Skeletal muscle cell (primary cell): ENCODE measurements at places on chromosomes 6 and 20.

DNA sequence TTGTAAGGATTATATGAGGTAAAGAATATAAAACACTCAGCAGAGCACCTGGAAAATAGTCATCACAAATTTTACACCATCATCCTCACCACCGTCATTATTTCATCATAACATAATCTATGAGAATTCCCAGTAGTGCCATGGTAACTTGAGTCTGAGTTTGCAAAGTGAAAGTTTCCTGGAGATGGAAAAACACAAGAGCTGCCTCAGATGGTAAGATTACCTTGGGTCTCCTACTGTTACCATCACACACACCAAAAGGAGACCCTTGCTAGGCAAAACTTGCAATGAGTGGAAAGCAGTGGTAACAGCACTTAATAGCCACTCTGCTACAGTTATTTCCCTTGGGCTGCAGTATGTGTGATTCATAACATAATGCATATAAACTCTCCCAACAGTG is 589.8 kb downstream of the RNF144B start:
- DNase-seq, result no peak

DNA sequence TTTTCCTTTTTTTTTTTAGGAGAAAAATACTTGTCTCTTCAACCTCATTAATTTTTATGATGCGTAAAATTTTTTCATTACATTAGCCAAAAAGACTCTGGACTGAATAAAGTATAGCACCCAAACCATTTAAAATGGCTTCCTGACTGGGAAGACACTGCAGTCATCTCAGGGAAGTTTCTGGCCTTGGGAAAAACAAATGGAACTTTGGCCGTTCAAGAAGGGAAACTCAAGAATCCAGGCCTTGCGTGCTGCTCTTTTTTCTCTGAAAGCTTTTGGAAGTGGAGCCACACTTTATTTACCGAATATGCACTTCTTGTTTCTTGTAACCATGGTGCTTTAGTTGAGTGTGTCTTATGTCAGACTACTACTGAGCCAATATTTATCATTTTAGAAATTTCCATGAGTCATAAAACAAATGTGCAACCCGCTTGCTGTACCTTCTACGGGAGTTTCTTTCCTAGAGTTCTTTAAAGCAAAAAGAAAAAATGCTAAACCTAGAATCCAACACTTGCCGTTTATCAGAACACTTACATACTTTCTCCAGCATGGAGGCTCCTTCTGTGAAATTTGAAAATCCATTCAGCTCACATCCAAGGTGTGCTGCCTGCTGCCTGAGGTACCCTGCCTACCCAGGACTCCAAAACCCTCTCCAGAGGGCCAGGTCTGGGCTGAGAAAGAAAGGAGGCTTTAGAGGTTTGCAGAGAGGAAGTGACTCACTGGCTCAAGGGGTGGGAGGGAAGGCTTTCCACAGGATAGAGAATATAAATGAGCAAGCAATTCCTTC is 11.5 kb upstream of the DSTN start:
- no peak for DNase-seq

GRCh38 chr6:18087396-18088165 is 34.9 kb downstream of the NHLRC1 start:
- DNase-seq, result no peak

- DNase-seq, result no peak
Measured at GRCh38 chr20:16257813-16258430, 315.3 kb downstream of the KIF16B start.

DNA sequence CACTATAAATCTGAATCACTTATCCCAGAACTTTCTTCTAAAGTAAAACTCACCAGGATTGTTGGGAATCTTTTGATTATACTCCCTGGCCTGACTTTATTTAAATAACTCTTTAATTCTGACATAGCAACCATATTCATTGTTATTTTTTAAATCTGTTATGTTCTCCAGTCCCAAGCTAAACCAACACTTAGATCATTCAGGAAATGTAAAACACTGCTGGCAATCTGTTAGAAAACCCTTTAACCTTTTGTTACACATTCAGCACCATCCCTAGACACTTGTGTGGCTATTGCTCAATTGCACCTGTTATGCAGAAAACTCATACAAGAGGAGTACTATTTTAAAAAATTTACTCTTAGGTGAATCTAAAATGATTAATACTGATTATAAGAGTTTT is 101.8 kb upstream of the NHSL1 start:
- DNase-seq, result peak; percentile 62

GRCh38 chr6:137717074-137718073 is 149.7 kb upstream of the TNFAIP3 start:
- no peak for DNase-seq

DNA sequence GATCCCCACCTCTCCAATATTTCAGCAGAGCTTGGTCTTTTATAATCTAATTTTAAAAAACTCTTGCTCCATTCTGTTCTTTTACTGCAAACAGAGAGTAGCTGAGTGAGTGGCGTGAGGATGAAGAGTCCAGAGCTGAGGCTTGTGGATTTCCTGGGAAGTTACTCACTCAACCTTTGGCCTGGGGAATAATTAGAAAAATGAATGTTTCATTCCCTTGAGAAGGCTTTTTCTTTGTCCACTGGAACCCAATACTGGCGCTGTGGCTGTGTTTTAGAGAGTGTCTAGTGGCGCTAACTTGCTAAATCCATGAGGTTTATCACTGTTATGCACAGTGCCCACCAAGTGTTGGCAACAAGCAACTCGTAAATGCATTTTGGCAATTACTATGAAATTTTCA is 251.5 kb downstream of the HIVEP2 start:
- DNase-seq, result peak; percentile 58

DNA sequence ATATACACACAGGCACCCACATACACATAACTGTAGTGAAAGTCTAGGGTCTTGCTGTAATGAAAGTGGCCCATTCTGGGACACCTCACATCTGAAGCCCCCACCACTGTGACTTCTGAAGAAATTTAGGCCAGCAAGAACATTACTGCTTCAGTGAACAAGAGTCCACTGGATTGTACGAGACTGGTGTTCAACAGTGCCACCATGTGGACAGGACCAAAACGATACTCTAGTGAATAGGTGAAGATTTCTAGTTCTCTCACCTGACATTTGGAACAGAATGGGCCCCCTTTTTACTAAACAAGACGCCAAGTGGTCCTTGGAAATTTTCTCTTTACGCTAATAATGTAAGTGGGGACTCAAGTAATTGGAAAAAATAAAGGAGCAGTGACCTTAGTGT is 156.9 kb downstream of the MAFB start:
- DNase-seq, result no peak

GRCh38 chr6:157381631-157382621 is 936 bp downstream of the ZDHHC14 start:
- no peak for DNase-seq

- peak; percentile 89 for DNase-seq
Measured at GRCh38 chr6:83183082-83183828, 9.8 kb downstream of the PGM3 start.

DNA sequence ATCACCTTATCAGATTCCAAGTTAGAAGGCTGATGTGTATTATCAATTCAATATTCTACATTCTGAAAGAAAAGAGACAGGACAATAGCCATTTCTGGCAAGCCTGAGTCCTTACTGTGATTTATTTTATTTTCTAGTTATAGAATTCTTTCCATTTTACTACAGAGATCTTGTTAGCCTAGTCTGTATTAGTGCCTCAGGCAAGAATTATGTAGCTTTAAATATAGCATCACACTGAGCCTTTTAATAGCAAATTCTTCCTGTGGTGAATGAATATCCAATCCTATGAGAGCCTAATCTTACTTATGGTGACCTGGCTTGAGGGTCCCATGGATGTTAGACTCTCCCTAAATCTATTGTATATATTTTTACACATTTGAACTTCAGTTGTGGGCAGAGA is 732.8 kb upstream of the CITED2 start:
- DNase-seq, result no peak

DNA sequence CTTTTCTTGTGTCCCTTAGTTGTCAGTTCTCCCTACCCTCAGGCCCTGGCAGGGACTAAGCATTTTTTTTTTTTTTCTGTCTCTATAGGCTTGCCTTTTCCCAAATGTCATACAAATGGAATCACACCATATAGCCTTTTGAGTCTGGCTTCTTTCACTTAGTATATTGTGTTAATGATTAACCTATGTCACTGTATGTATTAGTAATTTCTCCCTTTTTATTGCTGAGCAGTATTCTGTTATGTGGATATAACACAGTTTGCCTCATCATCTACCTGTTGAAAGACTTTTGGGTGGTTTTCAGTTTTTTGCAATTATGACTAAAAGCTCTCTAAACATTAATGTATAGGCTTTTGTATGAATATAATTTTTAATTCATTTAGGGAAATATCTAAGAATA is 16.0 kb upstream of the FBXO30 start:
- no peak for DNase-seq

GRCh38 chr20:59071216-59071615 is 28.6 kb upstream of the PRELID3B start:
- no peak for DNase-seq

DNA sequence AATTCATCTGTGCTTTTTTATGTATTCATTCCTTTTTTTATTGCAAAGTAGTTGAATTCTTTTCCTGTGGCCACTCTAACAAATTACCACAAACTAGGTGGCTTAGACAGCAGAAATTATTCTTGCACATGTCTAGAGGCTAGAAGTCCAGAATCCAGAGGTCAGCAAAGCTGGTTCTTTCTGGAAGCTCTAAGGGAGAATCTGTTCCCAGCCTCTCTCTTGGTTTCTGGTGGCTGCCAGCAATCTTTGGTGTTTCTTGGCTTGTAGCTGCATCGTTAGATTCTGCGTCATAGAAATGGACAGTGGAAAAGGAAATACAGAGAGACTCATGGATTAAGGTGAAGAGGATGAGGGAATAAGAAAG is 39.3 kb downstream of the GSTA2 start:
- DNase-seq, result peak; percentile 46

DNA sequence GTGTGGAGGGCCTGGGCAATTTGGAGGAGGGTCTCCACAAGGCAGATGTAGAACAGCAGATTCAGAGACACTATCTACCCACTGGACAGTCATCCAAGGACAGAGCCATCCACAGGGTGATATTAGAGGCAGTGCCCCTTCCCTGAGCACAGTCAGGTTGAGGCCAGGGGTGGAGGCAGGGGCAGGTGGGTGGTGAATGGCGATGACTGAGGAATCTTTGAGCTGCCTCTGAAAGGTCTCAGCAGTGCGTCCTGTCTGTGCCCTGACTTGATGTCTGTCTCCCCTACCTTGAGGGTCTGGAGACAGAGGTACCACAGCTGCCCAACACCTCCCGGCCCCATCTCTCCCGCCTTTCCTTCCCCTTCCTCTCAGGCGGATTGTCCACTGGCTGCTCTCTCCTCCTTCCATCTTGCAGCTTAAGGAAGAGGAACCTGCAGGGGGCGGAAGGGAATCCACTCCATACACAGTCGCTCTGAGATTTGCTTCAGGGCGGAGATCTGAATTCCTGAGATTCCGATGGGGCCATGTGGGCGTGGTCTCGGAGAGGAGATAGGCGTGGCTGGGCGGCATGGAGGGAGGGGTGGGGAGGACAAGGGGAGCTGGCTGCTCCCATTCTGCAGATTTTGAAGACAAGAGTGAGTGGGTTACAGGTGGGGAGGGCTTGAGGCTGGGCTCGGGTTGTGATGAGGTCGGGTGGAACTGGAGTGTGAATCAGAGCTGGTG is 1.7 kb downstream of the MUCL3 start:
- DNase-seq, result peak; percentile 8

DNA sequence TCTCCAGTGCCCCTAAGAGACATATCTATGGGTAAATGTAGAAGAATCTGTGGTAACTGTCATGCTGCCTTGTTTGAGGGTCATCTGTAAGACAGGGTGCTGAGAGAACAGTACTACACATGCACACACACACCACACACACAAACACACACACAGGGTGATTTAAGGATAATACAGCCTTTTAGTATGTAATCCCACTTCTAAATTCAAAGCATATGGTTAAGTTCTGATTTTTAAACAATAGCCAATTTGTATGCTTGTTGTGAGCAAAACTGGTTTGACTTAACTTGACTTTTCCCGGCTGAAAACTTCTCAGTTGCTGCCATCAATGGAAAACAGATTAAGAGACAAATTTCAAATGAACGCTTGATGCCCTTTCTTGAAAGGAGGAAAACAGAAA is 241.8 kb downstream of the ADGRG6 start:
- DNase-seq, result no peak

- DNase-seq, result no peak
Measured at GRCh38 chr6:135006386-135006914, 48.2 kb downstream of the HBS1L start.

DNA sequence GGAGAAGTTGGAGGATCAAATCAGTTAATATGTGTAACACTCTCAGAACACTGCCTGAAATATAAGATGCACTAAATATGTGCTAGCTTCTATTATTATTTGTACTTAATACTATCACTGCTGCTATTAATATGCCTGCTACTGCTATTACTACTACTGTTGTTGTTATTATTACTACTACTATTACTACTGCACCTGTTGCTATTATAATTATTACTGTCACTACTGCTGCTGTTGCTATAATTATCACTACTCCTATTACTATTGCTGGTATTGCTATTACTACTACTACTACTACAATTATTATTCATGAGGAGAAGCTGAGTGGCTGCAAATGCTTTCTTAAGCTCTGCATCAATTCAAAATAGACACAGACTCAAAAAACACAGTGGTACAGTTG is 16.7 kb upstream of the SSTR4 start:
- no peak for DNase-seq

- DNase-seq, result no peak
Measured at GRCh38 chr6:161465403-161465802, 191.5 kb upstream of the AGPAT4 start.

DNA sequence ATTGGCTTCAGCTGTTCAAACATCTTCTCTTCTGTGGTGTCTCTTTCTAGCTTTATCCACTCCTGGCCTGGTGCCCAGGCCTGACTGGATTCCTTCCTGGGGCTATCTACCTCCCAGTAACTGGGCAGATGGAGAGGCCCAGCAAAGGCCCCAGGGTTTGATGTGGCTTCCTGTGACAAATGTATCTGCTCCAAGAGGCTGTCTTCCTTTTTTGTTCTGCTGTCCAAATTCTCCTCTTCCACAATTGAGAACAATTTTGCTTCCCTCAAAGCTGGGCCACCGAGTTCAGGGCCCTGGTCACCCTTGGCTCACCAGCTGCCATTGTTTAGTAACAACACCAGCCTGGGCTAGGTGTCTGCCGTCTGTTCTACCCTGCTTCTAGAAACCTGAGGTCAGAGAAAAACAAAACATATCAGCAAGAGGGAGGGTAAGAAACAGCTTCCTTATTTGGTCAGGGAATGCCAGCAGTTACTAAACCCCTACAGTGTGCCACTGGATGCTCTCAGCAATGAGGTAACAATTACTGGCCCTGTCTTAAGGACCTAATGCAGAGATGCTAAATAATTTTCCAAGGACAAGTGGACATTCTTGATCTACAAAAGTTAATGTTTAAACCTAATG is 3.9 kb downstream of the ZFP57 start:
- DNase-seq, result no peak

GRCh38 chr6:165655191-165655590 is 7.8 kb downstream of the PDE10A start:
- no peak for DNase-seq

- DNase-seq, result no peak
Measured at GRCh38 chr6:131823276-131823902, 15.6 kb downstream of the ENPP1 start.

GRCh38 chr6:144372611-144373594 is 87.8 kb downstream of the UTRN start:
- no peak for DNase-seq
